Activated CD4-positive, CD25-positive, alpha-beta regulatory T cell treated with anti-CD3 and anti-CD28 coated beads, Interleukin-2, amount 50 U/mL, for 16 hours (primary cell): ENCODE measurements at places on chromosomes 1 and 21.

GRCh38 chr1:51534447-51534846 lies 15.4 kb upstream of the EPS15 start:
- no peak for DNase-seq

DNA sequence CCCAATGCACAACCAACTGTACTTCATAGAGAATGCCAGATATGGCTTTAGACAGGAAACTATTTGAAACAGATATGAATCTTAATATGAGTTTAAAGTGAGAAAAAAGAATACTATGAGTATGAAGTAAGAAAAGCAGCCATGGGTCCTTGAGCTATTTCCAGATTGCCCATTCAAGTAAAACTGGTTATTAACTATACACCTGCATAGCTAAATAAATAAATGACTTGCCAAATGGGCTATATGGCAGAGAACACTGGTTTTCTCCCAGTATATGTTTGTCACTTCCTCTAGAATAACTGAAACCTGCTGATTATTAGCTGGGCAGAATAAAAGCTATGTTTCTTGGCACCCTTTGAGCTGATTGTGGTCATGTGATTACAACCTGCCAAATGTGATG lies 17.0 kb upstream of the CD1C start:
- no peak for DNase-seq

DNA sequence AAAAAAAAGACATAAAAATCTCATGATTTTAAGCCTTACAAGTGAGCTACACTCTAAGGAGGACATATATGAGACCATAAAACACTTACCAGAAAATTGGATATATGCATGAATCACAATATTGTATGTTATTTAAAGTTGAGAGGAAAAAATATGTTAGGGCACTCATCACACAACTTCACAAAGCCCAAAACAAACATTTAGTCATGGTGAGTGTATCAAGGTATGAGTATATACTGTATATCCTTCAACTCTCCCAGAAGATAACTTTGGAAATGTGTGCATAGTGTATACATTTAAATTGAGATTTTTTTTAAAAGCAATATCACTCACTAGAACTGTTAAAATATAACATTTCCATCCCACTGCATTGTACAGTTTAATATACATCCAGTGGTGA lies 259.3 kb downstream of the SRGAP2C start:
- no peak for DNase-seq

- DNase-seq: no peak
These were observed 4.1 kb upstream of the TMEM81 start for GRCh38 chr1:205088341-205088740.

DNA sequence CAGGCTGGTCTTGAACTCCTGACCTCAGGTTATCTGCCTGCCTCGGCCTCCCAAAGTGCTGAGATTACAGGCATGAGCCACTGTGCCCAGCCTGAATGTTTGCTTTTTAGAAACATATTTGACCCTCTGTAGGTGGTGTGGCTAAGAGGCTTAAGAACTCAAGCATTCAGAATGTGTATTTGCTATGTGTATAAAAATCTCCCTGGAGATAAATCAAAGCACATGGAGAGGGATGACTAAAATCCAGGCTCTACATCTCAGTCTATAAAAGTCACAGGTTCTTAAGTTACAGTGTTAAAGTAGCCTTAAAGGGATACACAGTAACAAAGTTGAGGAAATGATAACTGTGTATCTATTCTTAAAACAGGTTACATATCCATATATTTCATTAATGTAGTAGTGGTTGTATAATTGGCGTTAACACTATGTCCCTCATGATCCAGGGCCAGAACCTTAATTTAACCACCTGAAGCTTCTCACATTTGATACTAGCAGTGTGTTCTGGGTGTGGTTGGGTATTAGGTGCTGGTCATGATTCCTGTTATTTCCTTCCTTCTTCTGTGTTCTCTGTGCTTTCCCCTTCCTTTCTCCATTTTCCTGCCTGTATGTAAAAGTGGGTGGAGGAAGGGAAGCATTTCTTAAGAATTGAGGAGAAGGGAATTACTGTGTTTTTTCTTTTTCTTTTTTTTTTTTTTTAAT lies 16.2 kb downstream of the GIPC2 start:
- DNase-seq: no peak

DNA sequence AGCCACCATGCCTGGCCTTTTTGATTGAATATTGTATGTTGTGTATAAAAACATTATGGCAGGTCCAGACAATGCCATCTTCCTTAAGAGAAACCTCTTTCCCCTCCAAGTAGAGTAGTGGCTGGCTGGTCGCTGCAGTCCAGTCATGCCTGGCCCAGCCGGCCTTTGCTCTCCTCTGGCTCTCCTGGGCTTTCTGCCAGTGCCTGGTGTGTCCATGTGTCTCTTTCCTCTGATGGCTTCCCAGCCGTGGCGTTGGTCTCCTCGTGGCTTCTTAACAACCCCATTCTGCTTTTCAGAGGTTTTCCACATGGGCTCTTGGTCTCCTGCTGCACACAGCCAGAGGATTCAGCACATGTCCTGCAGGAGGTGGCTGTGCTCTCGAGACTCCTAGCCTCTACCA lies 58.7 kb downstream of the DIP2A start:
- no peak for DNase-seq

- DNase-seq: no peak
These were observed 9.1 kb downstream of the SGIP1 start for GRCh38 chr1:66542811-66543767.

- no peak for DNase-seq
These were observed 1.7 kb downstream of the S100A2 start for GRCh38 chr1:153563991-153564390.

- DNase-seq: no peak
These were observed 12.7 kb downstream of the TMCO4 start for GRCh38 chr1:19786988-19787423.

GRCh38 chr1:14098294-14098913 lies 398.4 kb downstream of the PRDM2 start:
- DNase-seq: no peak

DNA sequence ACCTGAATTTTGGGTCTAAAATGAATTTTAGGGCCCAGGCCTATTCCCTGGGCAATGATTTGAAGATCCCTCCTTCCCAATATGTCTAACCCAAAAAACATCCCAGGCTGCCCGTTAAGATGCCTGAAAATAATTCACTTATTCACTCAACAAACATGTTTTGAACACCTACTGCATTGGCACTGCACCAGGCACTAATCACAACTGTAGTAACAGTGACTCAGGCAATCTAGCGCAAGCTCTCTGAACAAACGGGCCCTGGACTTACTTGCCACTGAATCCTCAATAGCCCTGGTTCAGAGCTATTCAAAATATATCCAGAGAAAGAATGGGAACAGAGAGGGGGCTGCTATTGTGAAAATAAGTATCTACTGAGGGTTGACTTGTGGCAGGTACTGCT lies 4.2 kb downstream of the CD244 start:
- DNase-seq: no peak

- DNase-seq: no peak
These were observed 93.3 kb downstream of the SPSB1 start for GRCh38 chr1:9385801-9386573.

DNA sequence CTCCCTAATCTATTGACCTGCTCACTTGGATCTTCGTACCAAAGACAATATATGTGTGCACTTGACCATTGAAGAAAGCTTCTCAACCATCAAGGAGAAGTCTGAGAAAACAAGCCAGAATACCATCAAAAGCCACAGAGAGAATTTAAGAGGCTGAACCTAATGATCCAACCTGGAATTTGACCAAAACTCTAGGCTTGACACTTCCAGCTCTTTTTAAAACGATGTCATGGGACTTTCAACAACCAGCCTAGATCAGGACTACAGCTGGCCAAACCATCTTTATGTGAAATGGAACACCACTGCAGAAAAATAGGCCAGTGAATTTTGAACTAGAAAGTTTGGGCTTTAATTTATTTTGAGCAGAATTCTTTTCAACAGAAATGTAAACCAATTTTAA lies 444.4 kb downstream of the LTN1 start:
- DNase-seq: no peak

GRCh38 chr1:208979776-208980175 lies 603.7 kb upstream of the CAMK1G start:
- no peak for DNase-seq

DNA sequence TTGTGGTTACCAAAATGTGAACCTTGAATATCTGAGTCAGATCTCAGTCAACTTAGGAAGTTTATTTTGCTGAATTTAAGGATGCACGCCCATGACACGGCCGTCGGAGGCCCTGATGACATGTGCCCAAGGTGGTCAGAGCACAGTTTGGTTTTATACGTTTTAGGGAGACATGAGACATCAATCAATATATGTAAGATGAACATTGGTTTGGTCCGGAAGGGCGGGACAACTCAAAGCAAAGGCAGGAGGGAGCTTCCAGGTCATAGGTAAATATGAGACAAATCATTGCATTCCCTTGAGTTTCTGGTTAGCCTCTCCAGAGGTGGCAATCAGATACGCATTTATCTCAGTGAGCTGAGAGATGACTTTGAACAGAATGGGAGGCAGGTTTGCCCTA lies 1.0 kb upstream of the PRMT2 start:
- DNase-seq: no peak

DNA sequence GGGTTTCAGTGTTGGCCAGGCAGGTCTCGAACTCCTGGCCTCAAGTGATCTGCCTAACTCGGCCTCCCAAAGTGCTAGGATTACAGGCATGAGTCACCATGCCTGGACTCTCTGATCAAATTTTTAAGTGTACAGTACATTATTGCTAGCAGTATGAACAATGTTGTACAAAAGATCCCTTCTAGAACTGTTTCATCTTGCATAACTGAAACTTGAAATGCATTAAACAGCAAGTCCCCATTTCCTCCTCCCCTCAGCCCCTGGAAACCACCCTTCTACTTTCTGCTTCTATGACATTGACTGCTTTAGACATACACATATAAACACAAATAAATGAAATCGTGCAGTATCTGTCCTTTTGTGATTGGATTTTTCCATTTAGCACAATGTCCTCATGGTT lies 463.4 kb downstream of the PTPRC start:
- no peak for DNase-seq

- no peak for DNase-seq
These were observed 53.7 kb upstream of the PLA2G4A start for GRCh38 chr1:186775036-186775435.

- no peak for DNase-seq
These were observed 63.6 kb downstream of the EPHB2 start for GRCh38 chr1:22773981-22774832.

DNA sequence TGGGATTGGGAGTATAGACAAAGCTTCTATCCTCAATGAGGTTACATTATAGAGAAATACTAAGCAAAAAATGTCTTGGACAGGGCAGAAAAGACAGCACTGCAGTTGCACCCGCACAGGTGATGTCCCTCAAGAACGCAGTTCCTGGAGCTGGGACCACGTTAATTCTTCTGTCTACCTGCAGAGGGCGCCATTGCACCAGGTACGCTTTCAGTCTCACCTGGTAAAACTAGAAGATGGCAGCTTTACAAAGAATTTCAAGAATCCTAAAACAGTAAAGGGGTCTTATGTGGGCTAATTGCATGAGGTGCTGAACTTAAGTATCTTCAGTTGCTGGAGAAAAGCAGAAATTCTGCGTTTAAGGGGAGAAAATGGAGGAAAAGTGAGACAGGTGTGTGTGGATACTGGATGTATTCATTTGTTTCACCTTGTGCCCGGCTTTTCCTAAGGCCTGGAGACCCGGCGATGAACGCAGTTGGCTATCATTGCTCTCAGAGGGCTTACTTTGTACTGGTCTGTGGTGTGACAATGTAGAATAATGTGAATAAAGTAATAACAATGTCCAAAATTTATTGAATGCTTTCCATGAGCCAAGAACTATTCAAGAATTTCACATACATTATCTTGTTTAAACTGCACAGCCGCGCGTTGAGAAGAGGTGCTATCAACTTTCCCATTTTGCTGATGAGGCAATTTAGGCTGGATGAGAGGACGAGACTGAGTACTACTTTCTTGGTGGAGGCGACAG lies 276.3 kb upstream of the GREM2 start:
- DNase-seq: no peak

- no peak for DNase-seq
These were observed 97.8 kb upstream of the LPGAT1 start for GRCh38 chr1:211928290-211928801.

GRCh38 chr1:35539073-35539823 lies 18.0 kb downstream of the KIAA0319L start:
- DNase-seq: no peak

GRCh38 chr21:17386498-17386897 lies 126.3 kb upstream of the CXADR start:
- DNase-seq: no peak

- DNase-seq: no peak
These were observed 114.8 kb downstream of the BEND5 start for GRCh38 chr1:48661726-48662463.

DNA sequence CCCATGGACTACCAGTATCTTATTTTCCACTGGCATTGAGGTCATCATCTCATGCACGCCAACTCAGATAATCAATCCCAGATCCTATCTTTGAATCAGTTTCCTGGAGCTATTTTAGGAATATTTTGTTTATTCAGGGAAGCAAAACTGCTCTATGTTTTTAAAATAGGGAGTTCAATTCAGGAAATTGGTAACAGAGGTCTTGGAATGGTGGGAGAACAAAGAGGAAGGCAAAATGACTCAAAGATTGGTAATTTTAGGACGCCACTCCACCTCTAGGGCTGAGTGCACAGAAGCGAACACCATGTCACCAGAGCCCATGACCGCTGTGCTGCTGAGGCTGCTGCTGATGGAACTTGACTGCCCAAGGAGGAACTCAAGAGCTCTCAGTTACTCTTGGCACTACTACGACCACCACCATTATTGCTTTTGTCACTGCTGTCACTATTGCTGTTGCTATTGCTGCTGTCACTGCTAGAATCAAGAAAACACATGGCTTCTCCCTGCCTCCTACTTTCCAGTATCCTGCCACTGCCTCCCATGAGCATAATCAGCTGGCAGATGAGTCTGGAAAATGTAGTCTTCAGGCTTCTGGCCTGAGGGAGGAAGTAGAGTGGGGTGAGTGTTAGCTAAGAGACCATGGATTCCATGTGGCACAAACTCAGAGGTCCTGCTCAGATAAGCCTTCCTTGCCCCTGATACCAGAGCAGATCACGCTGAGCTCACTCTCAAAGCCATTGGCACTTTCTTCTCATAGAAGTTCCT lies 71.6 kb upstream of the CNIH3 start:
- DNase-seq: no peak

GRCh38 chr1:229913489-229913888 lies 153.5 kb upstream of the GALNT2 start:
- no peak for DNase-seq

DNA sequence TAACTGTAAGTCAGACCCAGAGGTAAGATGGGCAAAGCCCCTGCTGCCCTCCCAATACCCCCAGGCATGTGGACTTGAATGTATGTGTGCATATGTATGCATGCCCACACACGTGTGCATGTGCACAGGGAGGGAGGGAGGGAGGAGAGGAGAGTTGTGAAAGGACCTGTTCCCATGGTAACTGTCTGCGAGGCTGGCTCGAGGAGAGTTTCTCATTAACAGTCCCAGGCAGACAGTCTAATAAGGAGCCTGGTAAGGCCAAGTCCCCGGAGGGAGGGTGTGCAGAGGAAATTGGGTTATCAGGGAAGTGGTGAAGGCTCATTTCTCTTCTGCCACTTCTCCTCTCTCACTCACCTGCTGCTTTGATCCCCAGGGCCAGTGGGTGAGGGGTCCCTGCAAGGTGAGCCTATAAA lies 74.9 kb downstream of the NFASC start:
- no peak for DNase-seq

- no peak for DNase-seq
These were observed 40.7 kb downstream of the SIPA1L2 start for GRCh38 chr1:232589111-232589811.

GRCh38 chr1:22488319-22488718 lies 36.7 kb downstream of the ZBTB40 start:
- no peak for DNase-seq
